IMR-90 (cell line): ENCODE measurements at places on chromosomes 12 and 14.

- DNase-seq = no peak
Observed at GRCh38 chr14:102746634-102747438, 30.4 kb upstream of the TRAF3 start.

DNA sequence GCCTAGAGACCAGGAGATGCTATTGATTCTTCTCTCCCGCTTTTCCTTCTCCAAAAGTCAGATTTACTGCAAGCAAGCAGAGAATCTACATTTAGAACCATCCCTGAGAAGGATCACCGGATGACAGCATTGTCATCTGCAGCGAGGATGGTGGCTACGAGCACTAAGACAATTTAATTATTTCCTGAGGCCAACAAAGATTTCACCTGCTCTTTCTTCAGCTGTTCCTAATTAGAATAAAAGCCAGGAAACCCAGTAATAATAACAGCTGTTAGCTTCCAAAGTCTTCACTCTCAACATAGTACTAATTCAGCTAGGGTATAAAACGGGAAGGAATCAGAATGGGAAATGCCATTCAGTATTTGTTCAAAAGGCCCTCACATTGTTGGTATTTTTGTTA lies 53.3 kb downstream of the TMTC1 start:
- no peak for DNase-seq

DNA sequence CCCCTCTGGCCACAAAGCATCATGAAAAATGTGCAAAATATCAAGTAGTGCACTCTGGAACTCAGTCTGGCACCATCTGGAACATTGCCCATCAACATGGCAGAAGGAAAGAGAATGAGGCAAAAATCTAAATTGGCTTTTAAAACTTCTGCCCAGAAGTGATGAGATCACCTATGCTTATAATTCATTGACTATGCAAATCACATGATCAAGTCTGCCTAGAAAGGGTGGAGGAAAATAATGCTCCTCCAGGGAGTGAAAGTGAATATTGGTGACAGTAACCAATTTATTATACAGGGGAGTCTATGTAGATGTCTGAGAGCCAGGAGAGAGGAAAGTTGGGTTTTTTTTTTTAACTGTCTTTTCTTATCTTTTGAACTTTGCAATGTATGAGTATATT lies 73.3 kb upstream of the HIF1A start:
- DNase-seq = no peak

DNA sequence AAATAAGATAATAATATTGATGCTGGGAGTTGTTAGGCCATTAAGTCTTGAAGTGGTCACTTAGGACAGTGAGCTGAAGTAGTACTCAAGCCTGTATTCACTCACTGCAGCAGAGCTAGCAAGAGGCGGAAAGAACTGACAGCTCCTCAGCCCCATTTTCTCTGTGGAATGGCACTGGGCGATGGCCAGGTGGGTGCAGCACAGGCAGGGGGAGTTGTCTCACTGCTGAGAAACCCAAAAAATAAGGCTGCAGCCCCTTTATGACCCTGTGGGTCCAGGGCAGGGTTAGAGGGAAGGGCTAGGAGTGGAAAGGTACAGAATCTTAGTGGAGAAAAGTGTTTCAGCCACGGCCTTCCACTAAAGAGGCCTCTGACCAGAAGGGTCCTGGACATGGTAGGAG lies 35.5 kb downstream of the PDZRN4 start:
- no peak for DNase-seq

GRCh38 chr12:55736780-55737580 lies 5.9 kb upstream of the GDF11 start:
- peak; percentile 66 for DNase-seq

- no peak for DNase-seq
Observed at GRCh38 chr12:97758194-97758501, 295.5 kb downstream of the RMST start.

DNA sequence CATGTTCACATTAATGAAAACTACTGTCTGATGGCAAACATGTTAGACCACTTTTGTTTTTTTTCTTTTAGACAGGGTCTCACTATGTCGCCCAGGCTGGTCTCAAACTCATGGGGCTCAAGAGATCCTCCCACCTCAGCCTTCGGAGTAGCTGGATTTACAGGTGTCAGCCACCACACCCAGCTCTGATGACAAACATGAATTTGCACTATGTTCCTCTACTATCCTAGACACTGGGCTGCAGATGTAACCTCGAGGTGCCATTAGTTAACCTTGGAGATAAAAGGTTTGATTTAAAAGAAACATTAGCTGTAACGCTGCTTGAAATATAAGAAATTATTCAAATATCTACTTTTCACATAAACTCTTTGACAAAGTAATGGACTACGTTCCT lies 8.1 kb downstream of the VPS37B start:
- DNase-seq = no peak

GRCh38 chr14:59850458-59850857 lies 20.1 kb downstream of the RTN1 start:
- no peak for DNase-seq

DNA sequence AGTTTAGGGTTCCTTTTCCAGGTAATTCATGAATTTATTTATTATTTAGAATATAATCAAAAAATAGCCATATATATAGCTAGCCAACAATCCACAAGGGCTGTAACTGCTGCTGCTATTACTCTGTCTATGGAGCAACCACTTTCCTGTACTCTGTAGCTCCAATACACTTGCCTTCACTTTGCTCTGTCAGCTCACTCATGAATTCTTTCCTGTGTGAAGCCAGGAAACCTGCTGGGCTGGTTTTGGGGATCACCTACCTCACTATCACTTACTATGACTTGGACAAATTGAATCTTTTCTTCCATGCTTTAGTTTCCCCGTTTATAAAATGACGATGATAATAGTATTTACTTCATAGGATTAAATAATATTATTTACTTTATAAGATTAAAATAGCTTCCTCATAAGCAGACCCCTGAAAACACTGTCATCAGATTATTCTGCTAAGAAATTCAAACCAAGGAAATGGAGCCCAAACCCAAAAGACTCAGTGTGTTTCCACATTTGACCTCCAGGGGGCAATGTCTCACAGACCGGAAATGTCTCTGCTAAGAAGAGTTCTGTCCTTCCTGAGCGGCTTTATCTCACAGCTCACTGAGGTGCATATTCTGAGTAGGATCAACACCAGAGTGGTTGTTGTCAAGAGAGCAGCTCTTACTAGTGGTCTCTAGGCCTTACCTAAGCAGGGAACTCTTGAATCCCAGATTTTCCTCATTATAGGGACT lies 457.1 kb downstream of the DAD1 start:
- peak; percentile 3 for DNase-seq

- DNase-seq = no peak
Observed at GRCh38 chr12:72832024-72832423, 559.9 kb downstream of the TRHDE start.

- no peak for DNase-seq
Observed at GRCh38 chr12:79830440-79830839, 104.5 kb downstream of the PPP1R12A start.

DNA sequence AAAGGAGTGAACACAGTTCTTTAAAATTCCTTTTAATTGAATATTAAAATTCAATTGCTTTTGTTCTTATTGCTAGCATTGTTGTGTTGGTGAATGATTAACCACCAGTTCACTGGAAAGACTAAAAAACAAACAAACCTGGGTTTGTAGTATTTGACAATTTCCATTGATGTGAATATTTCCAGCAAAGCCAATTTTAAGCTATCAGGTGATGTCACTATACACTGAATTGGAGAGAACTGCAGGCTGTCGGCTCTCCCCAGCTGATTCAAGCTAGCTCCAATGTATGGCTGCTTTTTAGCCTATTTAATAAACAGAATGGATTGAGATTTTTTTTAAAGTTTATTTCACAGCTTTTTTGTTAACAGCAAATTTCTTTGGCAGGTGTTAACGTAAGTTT lies 1753.6 kb upstream of the SEL1L start:
- DNase-seq = no peak

GRCh38 chr12:124347335-124347734 lies 52.4 kb downstream of the RFLNA start:
- no peak for DNase-seq

DNA sequence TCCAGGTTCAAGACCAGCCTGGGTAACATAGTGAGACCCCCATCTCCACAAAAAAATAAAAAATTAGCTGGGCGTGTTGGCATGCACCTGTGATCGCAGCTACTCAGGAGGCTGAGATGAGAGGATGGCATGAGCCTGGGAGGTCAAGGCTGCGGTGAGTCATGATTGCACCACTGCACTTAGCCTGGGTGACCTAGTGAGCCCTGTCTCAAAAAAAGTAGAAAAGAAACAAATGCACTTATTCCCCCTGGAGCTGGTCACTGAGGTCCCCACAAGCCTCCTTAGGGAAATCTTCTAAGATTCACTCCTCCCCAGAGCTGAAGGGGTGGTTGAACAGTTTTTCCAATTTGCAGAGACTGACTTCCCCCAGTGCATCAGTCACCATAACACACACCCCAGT lies 1.6 kb downstream of the CD9 start:
- no peak for DNase-seq

DNA sequence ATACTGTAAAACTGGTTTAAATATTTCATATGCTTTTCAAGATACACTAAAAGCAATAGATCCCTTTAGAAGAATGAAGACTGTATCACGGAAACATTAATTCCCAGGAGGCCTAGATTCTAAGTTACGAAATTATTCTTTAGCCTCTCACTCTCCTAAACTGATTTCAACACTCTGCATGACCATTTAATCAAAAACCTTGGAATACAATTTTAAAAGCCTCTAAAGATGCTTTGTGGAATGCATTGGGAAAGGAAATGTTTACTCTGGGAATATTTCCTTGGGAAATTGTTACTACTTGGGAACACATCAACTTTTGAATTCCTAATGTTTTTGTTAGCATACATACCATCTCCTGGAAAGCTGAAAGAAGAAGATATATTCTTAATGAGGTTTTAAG lies 255.7 kb upstream of the FAR2 start:
- peak; percentile 34 for DNase-seq

GRCh38 chr14:57692671-57693070 lies 173.2 kb downstream of the SLC35F4 start:
- peak; percentile 34 for DNase-seq

- peak; percentile 61 for DNase-seq
Observed at GRCh38 chr12:55727643-55728185, 1.1 kb downstream of the CD63 start.

GRCh38 chr12:10072131-10072530 lies 26.7 kb downstream of the CLEC1A start:
- no peak for DNase-seq

DNA sequence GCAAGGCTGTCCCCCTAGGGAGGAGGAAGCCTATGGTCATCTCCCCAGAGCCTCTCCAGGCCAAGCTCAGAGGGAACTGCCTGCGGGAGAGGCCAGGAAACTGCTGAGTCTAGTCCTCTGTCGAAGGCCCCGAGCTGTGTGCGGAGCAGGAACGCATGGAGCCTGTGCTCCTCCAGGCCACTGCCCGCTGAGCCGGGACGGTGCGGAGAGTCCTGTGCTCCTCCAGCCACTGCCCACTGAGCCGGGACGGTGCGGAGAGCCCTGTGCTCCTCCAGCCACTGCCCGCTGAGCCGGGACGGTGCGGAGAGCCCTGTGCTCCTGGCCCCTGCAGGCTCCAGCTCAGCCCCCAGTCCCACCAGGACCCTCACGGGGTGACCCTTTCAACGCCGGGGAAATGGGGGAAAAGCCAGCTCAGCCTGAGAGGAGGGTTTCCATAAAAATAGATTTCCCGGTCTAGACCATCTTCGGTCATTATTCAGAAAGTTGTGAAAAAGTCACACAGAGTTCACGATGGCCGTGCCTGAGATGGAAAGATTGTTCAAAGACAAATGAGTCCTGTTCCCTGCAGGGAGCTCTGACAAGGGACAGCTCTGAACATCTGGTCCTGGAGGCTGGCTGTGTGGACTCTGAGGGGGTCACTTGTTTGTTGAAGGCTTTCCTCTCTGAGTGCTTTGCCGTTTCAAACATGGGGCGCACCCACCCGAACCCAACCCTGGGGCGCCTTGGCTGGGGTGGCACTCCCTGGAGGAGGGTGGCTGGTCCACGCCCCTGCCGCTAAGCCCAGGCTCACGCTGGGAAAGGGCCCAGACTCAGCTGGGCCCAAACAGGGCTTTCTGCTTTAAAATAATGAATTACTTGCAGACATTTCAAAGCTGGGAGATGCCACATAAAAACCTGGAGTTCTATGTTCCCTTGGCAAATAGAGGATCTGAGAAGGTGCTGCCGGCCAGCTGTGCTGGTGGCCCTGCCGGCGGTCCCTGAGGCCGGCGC lies 85.5 kb downstream of the ADGRD1 start:
- DNase-seq = no peak

DNA sequence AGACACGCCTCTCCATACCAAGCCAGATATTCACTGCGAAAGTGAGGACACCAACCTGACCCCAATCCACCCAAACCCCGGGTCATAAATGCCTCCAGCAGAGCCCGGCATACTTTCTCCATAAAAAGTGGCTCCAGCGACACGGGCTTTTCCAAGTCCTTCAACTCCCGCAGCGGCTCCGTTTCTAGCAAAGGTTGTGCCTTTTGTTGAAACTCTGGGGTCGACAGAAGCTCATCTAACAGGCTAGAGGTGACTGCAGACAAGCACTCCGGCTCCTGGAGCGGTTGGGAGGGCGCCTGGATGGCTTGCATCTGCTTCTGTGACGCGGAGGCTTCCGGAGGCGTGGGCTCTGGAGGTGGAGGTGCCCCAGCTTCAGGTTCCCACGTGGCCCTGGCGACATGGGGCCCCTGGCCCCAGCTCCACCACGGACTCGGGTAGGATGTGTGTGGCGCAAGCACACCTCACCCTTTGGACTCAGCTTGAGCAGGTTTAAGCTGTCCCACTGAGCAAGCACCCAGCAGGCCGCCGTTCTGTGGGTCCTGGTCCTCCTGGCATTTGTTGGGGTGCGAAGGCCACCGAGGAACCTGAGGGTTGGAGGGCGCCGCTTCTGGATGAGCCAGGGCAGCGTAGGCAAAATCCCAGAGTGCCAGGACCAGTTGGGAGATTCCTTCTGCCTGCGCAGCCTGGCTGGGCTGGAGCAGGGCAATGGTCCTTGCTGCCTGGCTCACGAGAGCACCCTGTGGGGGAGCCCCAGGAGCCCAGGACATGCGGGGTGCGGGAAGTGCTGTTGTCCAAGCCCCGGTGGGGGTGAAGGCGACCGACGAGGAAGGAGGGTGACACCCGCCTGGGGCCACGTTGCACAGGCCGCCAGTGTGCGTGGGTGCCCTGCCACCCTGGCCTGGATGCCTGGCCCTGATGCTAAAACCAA lies 186.3 kb downstream of the ALG10 start:
- DNase-seq = no peak

DNA sequence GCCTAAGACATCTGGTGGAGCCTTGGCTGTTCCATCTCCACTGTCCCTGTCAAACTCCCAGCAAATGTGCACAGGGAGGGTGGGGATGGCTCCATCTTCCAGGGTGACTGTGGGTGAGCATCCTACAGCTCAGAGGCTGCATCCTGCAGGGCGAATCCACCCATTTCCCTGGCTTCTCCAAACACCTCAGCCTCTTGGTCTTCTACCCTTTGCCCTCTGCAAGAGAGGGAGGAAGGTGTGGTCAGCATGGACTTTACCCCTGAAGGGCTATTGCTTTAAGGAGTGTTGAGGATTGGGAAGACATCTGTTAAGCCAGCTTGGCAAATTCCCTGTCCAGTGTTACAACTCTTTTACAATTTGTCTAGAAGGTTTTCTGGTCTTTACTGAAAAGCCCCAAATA lies 23.1 kb upstream of the DGLUCY start:
- no peak for DNase-seq

- DNase-seq = no peak
Observed at GRCh38 chr12:123071099-123071800, 79.6 kb downstream of the PITPNM2 start.
